ENCODE measurements at places on chromosomes 2 and 18.

DNA sequence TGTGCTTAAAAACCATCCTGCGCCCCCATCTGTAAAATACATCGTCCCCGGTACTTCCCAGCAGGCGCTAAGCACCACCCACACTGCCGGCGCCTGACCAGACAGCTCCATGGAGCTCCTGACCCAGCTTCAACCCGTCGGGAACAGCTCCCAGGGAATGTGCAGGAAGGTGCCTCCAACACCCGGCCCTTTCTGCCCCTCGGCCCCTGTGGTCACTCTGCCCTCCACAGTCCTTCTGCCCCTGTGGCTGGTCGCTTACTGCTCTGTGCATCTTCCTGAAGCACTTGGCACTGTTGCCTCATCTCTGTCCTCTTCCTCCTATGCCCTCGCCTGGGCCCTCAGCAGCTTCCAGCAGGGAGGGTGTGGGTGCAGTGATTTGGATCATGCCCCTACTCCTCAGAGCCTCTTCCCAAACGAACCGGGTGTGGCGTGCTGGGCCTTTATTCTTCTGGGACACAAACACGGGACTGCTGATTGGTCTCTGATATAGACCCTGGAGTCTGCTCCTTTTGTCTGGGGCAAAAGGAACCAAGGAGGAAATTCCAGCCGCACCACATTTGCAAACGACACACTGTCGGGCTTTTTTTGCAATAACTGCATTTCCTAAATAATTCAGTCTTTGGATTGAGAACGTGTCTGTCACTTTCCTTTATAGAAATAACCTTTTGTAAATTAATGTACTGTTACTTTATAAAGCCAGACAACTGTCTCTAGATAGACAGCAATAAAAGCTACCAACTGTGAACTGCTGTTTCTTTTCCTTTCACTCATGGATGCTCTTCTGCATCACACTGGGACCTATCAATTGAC lies 65.9 kb downstream of the ADI1 start:
- H3K4me3 ChIP-seq, result no peak overlapping the region
- H3K4me1 ChIP-seq, result no peaks in the 10 kb centered on the region
- DNase-seq, result no peak
- no peak overlapping the region for H3K27ac ChIP-seq
- H3K27me3 ChIP-seq, result no peaks in the 10 kb centered on the region

GRCh38 chr2:143440411-143441012 lies 311.3 kb downstream of the ARHGAP15 start:
- no peaks in the 10 kb centered on the region for H3K27me3 ChIP-seq
- H3K4me1 ChIP-seq, result no peaks in the 10 kb centered on the region
- H3K27ac ChIP-seq, result no peak overlapping the region
- no peak for DNase-seq
- no peak overlapping the region for H3K4me3 ChIP-seq

DNA sequence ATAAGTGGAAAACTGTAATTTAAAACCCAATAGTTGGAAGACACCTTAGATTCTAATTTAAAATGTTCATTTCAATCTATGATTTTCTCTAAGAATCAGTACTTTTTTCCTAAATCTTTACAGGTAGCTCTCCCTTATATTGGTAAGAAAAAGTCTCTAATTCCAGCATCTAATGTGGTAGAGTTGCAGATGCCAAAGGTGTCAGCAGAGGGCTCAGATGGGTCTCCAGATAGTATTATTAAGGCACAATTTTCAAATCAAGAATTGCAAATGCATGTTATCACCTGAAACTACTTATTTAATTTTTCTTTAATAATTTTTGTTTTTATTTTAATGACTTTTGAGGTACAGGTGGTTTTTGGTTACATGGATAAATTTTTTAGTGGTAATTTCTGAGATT lies 25.5 kb upstream of the ITGA4 start:
- no peaks in the 10 kb centered on the region for H3K27me3 ChIP-seq
- no peak overlapping the region for H3K27ac ChIP-seq
- no peaks in the 10 kb centered on the region for H3K36me3 ChIP-seq
- DNase-seq, result no peak

- H3K4me3 ChIP-seq, result no peak overlapping the region
- no peaks in the 10 kb centered on the region for H3K27me3 ChIP-seq
- H3K27ac ChIP-seq, result no peak overlapping the region
- H3K4me1 ChIP-seq, result no peaks in the 10 kb centered on the region
- H3K36me3 ChIP-seq, result peaks cover 9% of the 10 kb centered on the region
Observed at GRCh38 chr2:173590276-173590861, 235.7 kb downstream of the CDCA7 start.

- H3K4me3 ChIP-seq, result no peak overlapping the region
- no peaks in the 10 kb centered on the region for H3K27me3 ChIP-seq
- H3K36me3 ChIP-seq, result no peaks in the 10 kb centered on the region
- H3K4me1 ChIP-seq, result no peaks in the 10 kb centered on the region
- no peak for DNase-seq
Observed at GRCh38 chr2:120486441-120486840, 140.5 kb downstream of the INHBB start.

DNA sequence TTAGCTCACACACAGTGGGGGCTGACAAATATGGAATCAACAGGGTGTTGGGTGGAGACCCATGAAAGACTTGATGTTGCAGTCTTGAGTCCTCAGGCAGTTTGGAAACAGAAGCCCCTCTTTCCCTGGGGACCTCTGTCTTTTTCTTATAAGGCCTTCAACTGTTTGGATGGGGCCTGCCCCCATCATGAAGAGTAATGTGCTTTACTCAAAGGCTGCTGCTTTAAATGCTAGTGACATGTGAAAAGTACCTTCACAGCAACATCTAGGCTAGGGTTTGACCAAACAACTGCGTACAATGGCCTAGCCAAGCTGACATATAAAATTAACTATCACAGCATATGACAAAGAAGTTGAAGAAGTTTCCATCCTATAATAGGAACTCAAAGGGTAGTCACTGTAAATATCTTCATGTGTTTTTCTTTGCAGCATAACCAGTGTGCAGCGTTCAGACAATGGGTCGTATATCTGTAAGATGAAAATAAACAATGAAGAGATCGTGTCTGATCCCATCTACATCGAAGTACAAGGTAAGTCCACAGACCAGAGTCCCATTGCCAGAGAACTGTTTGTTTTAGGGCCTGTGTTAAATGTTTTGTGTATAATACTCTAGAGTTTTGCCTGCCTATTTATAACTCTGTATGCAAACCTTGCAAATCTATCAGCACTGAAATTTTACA lies 46.3 kb downstream of the MERTK start:
- H3K4me3 ChIP-seq, result no peak overlapping the region
- no peaks in the 10 kb centered on the region for H3K27me3 ChIP-seq
- H3K4me1 ChIP-seq, result no peaks in the 10 kb centered on the region
- no peaks in the 10 kb centered on the region for H3K36me3 ChIP-seq

DNA sequence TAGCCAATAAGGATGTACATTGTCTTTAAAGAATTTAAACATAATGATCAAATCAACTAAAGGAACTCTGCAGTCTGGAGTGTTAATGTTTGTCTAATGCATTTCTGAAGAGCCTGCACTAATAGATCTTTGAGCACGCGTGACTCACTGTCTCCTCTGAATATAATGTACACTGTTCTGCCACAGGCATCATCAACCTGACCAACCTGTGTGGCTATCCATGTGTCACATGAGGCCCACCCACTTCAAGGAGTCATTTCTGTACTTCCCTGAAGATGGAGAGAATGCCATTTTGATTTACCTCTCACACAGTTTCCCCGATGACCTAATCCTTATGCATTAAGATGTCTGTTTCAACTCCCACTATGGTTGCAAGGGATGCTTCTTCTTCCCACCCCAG lies 434.0 kb upstream of the SPHKAP start:
- no peak overlapping the region for H3K4me3 ChIP-seq
- H3K36me3 ChIP-seq, result no peaks in the 10 kb centered on the region
- no peak overlapping the region for H3K27ac ChIP-seq
- no peaks in the 10 kb centered on the region for H3K4me1 ChIP-seq
